ENCODE measurements at places on chromosomes 1 and 21.

- peak; percentile 10 for DNase-seq
These were observed 417.7 kb upstream of the USP24 start for GRCh38 chr1:55632906-55633305.

- DNase-seq: no peak
These were observed 46.1 kb downstream of the MEGF6 start for GRCh38 chr1:3564921-3565831.

DNA sequence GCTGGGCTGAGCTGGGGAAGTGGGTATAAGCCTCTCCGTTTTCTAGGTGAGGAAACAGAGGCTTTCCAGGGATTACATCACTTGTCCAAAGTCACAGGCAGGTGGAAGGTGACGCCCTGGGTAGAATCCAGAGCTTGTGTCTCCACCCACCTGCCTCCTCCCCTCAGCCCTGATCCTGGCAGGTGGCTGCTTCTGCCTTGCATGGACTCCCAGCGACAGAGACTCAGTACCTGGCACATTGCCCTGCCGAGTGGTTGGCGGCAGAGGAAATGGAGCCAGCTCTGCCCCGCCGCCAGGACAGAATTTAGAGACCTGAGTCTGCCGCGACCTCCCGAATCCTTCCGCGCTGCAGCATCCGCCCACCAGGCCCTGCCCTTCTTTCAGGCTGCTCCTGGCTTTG lies 2.1 kb downstream of the PLA2G2E start:
- DNase-seq: no peak

DNA sequence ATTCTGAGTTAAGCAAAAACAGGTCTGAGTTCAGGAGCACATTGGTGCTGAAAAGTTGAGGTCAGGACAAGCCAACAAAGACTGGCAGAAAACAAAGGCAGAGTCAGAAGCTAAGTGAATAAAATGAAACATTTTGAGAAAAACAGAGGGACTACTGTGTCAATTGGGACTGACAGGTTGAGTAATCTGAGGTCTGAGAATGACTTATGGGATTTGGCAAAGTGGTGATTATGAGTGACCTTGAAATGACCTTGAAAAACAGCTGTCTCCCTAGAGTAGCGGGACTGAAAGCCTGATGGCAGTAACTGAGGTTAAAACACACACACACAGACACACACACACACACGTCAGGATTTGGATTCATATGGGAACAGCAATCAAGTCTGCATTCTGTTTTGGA lies 8.8 kb upstream of the COG2 start:
- DNase-seq: peak; percentile 76

- no peak for DNase-seq
These were observed 88.9 kb downstream of the DMRTB1 start for GRCh38 chr1:53548031-53548491.

GRCh38 chr1:1536019-1536937 lies 4.1 kb downstream of the TMEM240 start:
- no peak for DNase-seq

- DNase-seq: no peak
These were observed 139.2 kb upstream of the SYT6 start for GRCh38 chr1:114292835-114293234.

DNA sequence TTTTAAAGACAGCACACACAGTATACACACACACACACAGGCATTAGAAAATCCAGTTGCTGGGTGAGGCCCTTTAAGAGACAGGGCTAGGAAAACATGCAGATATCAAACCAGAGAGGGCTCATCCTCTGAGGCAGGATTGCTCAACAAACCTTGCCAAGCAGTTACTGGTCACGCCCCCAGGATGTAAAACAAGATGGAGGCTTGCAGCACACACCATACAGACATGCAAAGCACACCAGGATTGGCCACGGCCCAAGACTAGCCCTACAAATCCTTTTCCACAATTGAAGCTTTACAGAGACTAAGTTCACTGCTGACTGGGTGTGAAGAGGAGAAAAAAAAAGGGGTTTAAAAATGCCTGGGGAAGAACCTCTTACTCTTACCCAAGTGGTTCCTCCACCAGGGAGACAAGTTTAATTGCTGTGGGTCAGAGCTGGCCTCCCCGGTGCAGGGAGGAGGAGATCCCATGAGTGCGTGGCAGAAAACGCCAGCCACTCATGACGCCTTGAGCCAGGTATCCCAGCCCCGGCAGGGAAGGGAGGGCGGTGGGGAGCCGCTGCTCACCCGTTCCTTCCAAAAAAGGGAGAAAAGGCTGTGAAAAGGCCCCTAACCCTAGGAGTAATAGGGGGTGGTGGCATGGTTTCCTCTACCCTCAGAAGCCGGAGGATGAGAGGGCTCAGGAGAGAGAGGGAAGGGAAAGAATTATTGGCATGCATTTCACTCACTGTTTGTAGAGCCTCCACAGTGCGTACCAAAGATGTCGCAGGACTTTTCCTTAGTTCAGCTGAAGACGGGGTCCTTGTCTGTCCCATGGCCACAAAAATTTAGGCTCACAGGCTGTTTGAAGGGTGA lies 594.6 kb upstream of the ZP4 start:
- DNase-seq: peak; percentile 3

GRCh38 chr1:227885135-227885647 lies 62.5 kb downstream of the WNT9A start:
- DNase-seq: peak; percentile 20

DNA sequence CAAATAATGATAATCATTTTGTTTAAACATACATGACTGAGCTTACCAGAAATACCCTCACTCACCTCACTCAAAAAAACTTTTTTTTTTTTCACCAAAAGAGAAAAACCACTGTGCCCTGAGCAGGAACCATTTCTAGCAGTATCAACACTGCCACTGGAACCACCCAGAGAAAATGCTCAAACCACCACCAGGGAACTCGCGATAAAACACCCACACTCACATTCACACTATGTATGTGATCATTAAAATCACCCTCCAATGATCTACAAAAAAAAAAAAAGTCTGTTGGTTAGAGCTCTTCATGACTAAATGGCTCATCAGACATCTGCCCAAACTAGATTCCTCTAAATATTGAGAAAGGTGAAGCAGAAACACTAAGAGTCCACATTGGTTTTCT lies 11.5 kb downstream of the TIAM1 start:
- DNase-seq: no peak

DNA sequence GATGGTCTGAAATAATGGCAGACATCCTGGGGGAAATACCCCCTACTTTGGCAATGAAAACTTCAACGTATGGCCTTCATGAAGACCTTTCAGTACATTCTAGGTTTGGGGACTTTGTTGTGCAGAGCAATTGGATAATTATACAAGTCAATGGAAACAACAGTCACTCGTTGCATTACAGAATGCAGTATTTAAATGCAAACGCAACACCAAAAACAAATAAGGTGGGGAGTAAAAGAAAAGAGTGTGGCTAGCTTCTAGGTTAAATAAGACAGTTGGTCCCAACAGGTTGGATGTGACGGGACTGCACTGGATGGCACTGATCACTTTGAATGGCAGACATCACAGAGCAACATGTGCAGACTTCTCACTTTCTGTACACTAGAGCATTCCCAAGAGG lies 358.3 kb upstream of the GREM2 start:
- DNase-seq: no peak
